Activated naive CD8-positive, alpha-beta T cell treated with anti-CD3 and anti-CD28 coated beads, Interleukin-2, amount 10 ng/mL, durations not matched to agents 7 days and 5 days (primary cell): ENCODE measurements at places on chromosomes 6 and 20. TPM values are rescaled to one million over a fixed set of nuclear protein-coding genes. Genes with fewer than 3 reads are reported as not detected.

- H3K4me1 ChIP-seq = no peaks in the 10 kb centered on the region
- H3K4me3 ChIP-seq = no peak overlapping the region
- H3K36me3 ChIP-seq = no peaks in the 10 kb centered on the region
- no peak for DNase-seq
- peaks cover 27% of the 10 kb centered on the region for H3K27me3 ChIP-seq
These were observed 89.0 kb upstream of the AKIRIN2 start for GRCh38 chr6:87791029-87791428.

DNA sequence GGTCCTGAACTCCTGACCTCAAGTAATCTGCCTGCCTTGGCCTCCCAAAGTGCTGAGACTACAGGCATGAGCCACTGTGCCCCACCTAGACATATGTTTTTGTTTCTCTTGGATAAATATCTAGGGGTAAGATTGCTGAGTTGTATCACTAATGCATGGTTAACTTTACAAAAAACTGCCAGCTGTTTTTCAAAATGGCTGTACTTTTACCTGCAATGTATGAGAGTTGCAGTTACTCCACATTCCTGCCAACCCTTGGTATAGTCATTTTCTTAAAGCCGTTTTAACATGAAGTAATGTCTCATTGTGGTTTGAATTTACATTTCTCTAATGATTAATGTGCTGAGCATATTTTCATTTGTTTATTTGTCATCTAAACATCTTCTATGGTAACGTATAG, 289.7 kb downstream of the UTRN start:
- H3K27me3 ChIP-seq = no peaks in the 10 kb centered on the region
- peaks cover 17% of the 10 kb centered on the region for H3K4me1 ChIP-seq
- no peak overlapping the region for H3K27ac ChIP-seq

GRCh38 chr6:100573166-100573565, 108.4 kb upstream of the SIM1 start:
- H3K4me1 ChIP-seq = peaks cover 1% of the 10 kb centered on the region
- H3K4me3 ChIP-seq = no peak overlapping the region
- peaks cover 35% of the 10 kb centered on the region for H3K36me3 ChIP-seq

Gene RNF8
- total RNA-seq = 24.8 TPM

Gene CLDN20
- total RNA-seq = not detected

Gene RAB44
- not detected for total RNA-seq
